ENCODE measurements at places on chromosomes 16 and 17. TPM values are rescaled to one million over a fixed set of nuclear protein-coding genes. Genes with fewer than 3 reads are reported as not detected.
A peak's percentile ranks its signal among the peaks of the same experiment; 100 is the strongest.

DNA sequence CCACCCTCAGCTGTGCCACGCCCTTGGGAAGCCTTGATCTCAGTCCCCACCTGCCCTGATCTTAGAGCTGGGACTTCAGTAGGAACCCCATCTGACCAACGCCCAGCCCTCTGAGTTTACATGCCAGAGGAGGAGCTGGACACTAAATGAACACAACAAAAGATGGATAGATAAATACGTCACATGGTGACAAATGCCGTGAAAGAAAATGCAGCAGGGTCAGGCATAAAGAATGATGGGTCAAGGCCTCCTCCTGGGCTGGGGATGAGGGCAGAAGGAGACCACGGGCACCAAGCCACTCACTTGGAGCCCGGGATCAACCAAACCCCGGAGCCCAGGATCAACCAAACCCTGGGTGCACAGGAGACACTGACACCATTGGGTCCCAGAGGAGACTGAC lies 354.9 kb downstream of the C16orf95 start:
- no peak for DNase-seq
- no peaks in the 10 kb centered on the region for H3K4me1 ChIP-seq
- peaks cover 86% of the 10 kb centered on the region for H3K27me3 ChIP-seq
- H3K4me3 ChIP-seq = no peak overlapping the region
- no peak overlapping the region for H3K27ac ChIP-seq

GRCh38 chr16:75482434-75483205 lies 12.6 kb downstream of the CHST6 start:
- H3K27ac ChIP-seq = no peak overlapping the region
- DNase-seq = no peak
- H3K4me1 ChIP-seq = peaks cover 28% of the 10 kb centered on the region

DNA sequence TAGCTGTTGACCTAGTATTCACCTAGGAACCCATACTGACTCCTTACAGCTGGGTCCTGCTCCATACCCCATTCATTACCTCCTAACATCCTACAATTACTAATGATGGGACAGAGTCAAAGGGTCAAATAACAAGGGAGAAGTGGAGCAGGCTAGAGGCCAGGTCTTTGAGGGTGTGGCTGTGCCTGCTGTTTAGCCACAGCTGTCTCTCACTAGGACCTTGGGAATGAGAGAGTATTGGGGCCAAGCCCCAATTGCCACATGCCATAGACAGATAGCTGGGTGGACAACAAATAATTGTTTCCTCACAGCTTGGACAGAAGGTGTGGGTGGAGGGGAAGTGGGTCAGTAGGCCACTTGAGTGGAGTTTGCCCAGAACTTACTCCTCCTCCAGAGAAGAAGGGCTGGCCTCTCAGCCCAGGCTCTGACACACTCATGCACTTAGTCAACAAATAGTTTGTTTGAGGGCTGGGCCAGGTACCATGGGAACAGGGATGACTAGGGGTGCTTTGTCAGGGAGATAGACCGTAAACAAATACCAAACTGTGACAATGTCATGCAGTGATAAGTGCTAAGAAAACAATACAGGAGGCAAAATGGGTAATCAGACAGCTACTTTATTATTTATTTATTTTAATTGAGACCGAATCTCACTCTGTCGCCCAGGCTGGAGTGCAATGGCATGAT lies 10.2 kb upstream of the CENPT start:
- no peak overlapping the region for H3K4me3 ChIP-seq
- peaks cover 12% of the 10 kb centered on the region for H3K36me3 ChIP-seq
- H3K27me3 ChIP-seq = no peaks in the 10 kb centered on the region
- H3K27ac ChIP-seq = peak overlapping the region; percentile 89
- H3K4me1 ChIP-seq = peaks cover 64% of the 10 kb centered on the region

- no peak overlapping the region for H3K27ac ChIP-seq
- H3K4me1 ChIP-seq = no peaks in the 10 kb centered on the region
- H3K4me3 ChIP-seq = no peak overlapping the region
- DNase-seq = no peak
Measured at GRCh38 chr16:25716186-25716585, 24.4 kb downstream of the HS3ST4 start.

DNA sequence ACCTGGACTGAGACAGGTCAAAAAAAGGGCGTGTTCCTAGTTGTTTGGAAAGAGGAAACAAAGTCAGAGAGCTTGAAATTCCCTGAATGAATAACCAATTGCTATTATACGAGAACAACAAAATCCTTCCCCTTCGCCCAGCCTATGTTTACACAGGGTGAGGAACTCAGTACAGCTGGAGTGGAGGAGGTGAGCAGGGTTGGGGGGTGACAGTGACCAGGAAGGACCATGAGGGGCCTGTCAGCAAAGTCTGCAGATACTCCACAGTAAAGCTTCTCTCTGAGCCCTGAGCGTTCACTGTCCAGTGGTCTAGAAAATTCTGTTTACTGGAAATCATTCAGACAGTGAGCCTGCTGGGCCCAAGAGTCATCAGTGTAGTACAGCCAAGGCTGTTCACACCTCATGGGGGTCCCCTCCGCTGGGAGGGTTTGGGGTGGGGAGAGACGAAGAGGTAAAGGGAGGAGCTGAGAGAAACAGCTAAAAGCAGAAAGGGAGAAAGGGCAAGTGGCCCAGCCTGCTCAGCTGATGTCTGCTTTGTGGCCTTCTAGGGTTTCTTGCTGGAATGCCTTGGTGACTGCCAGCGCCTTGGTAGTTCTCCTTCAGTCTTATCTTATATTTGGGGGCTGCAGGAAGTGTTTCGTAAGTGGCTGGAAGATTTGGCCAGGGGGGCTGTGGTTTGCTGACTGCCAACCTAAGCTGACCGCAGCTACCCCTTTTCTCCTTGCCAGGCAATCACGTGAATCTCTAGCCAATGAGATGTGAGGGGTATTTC lies 5.7 kb downstream of the DUSP3 start:
- peaks cover 69% of the 10 kb centered on the region for H3K4me1 ChIP-seq
- no peak overlapping the region for H3K4me3 ChIP-seq
- no peak for DNase-seq
- H3K27ac ChIP-seq = peak overlapping the region; percentile 81
- peaks cover 59% of the 10 kb centered on the region for H3K36me3 ChIP-seq

GRCh38 chr17:44536090-44536953 lies 21.0 kb upstream of the FZD2 start:
- H3K4me3 ChIP-seq = no peak overlapping the region
- peaks cover 16% of the 10 kb centered on the region for H3K4me1 ChIP-seq
- peaks cover 9% of the 10 kb centered on the region for H3K27me3 ChIP-seq
- H3K27ac ChIP-seq = no peak overlapping the region
- no peaks in the 10 kb centered on the region for H3K36me3 ChIP-seq
- DNase-seq = no peak

PYCARD gene
- total RNA-seq = 4.8 TPM

EMP2 gene
- total RNA-seq = 24.6 TPM

GRCh38 chr16:4976079-4976478 lies 17.9 kb downstream of the SEC14L5 start:
- no peak overlapping the region for H3K27ac ChIP-seq
- no peak overlapping the region for H3K4me3 ChIP-seq
- H3K4me1 ChIP-seq = peaks cover 23% of the 10 kb centered on the region
- no peaks in the 10 kb centered on the region for H3K36me3 ChIP-seq

OR1A1 gene
- total RNA-seq = not detected

IRX3 gene
- 16.4 TPM for total RNA-seq

DNA sequence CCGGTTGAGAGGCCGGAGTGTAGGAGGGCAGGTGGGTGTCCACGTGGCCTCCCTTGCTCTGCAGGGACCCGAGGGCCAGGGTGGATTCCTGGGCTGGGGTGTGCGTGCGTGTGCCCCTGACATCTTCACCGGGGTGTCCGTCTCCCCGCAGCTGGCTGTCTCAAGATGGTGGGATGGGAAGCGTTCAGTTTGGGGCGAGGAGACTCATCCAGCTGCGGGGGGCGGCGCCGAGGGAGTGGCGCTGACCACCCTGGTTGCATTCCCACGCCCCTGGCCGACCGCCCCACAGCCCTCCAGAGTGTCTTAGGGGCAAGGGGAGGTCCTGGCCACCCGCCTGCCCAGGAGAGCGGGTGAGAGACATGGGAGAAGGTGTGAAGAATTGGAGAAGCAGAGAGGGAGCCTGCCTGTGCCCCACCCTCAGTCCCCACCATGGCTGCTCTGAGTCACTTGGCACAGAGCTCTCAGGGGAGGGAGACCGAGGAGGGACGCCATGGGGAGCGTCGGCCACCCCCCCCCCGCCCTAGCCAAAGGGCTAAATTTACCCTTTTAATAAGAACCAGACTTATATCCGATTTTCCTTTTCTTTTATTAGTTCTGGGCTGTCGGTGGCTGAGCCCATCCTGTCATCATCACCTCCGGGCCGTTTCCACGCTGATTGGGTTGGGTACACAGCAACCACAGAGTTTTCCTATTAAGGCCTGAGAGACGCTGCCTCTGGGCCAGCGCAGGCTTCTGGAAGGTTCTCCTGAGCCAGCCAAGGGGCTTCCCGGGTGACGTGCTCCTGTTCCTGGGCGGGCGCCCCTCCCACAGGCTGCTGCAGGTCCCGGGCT lies 22.0 kb downstream of the BAHCC1 start:
- no peak overlapping the region for H3K27ac ChIP-seq
- H3K36me3 ChIP-seq = no peaks in the 10 kb centered on the region
- DNase-seq = no peak

DNA sequence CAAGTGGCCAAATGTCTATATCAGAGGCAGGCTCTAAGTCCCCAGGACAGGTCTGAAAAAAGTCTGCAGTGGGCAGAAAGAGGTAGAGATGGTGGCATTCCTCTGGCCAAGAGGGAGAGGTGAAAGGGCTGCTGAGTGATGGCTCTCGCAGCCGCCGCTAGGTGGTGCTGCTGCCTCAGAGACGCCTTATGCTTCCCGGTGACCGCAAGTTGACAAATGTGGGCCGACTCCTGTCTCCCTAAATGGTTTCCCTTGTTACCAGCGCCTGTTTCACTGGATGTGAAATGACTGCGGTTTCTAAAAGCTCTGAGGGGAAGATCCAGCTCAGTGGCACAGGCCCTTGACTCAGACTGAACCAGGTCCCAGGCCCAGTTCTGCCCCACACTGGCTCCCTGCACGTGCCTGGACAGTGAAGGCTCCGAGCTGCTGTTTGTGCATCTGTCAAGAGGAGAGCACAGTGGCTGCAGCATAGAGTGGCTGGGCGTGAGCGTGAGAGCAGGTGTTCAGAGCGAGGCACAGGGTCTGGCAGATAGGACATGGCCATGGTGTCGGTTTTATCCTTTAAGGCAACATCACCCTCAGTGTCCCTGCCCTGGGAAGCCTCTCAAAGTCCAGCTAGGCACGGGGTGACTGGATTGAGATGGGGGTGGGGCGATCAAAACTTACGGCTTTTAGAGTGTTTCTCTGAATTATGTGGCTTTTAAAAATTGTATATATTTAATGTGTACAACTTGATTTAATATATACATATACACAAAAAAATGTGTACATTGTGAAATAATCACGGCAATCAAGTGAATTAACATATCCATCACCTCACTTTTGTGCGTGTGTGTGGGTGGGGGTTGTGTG lies 19.9 kb downstream of the CLEC16A start:
- H3K4me3 ChIP-seq = no peak overlapping the region
- peak; percentile 74 for DNase-seq
- no peak overlapping the region for H3K27ac ChIP-seq
- peaks cover 14% of the 10 kb centered on the region for H3K4me1 ChIP-seq
- H3K27me3 ChIP-seq = no peaks in the 10 kb centered on the region

GRCh38 chr17:76353004-76353598 lies 615 bp downstream of the PRPSAP1 start:
- peaks cover 3% of the 10 kb centered on the region for H3K36me3 ChIP-seq
- no peaks in the 10 kb centered on the region for H3K27me3 ChIP-seq
- H3K4me3 ChIP-seq = peak overlapping the region; percentile 87

DNA sequence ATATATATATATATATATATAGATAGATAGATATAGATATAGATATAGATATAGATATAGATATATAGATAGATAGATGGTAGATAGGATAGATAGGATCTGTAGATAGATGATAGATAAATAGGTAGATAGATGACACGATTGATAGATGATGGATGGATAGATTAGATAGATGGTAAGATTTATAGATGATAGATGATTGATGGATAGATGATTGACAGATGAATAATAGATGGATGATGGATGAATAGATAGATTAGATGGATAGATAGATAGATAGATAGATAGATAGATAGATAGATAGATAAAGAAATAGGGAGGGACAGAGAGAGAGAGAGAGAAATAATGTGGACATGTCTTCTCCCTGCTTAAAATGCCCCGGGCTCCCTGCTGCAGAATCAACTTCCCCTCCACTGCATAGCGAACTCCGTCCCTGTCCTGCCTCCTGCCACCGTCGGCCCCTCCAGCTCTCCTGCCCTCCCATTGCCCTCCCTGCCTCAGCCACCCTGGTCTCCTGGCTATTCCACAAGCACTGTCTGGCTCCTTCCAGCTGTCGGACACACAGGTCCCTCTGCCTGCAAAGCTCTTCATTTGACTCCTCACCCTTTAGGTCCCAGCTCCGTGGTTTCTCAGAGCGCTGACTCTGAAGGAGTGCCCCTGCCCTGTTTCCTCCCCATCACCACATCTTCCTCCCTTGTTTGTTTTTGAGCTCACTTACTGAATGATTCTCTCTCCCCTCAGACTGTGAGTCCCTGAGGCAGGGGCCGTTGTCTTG lies 254.0 kb downstream of the KATNIP start:
- no peak for DNase-seq
- H3K36me3 ChIP-seq = no peaks in the 10 kb centered on the region
- no peak overlapping the region for H3K27ac ChIP-seq
- H3K4me3 ChIP-seq = no peak overlapping the region
- H3K4me1 ChIP-seq = no peaks in the 10 kb centered on the region

- H3K27ac ChIP-seq = no peak overlapping the region
- no peaks in the 10 kb centered on the region for H3K27me3 ChIP-seq
- no peak for DNase-seq
- H3K36me3 ChIP-seq = no peaks in the 10 kb centered on the region
- H3K4me3 ChIP-seq = no peak overlapping the region
Measured at GRCh38 chr17:34006126-34006525, 249.0 kb upstream of the CCL2 start.

GRCh38 chr17:42928714-42929496 lies 28.3 kb downstream of the G6PC1 start:
- peaks cover 38% of the 10 kb centered on the region for H3K4me1 ChIP-seq
- H3K36me3 ChIP-seq = no peaks in the 10 kb centered on the region
- H3K4me3 ChIP-seq = peak overlapping the region; percentile 55
- H3K27ac ChIP-seq = peak overlapping the region; percentile 83
- H3K27me3 ChIP-seq = no peaks in the 10 kb centered on the region

RFFL gene
- total RNA-seq = 24.3 TPM

DNA sequence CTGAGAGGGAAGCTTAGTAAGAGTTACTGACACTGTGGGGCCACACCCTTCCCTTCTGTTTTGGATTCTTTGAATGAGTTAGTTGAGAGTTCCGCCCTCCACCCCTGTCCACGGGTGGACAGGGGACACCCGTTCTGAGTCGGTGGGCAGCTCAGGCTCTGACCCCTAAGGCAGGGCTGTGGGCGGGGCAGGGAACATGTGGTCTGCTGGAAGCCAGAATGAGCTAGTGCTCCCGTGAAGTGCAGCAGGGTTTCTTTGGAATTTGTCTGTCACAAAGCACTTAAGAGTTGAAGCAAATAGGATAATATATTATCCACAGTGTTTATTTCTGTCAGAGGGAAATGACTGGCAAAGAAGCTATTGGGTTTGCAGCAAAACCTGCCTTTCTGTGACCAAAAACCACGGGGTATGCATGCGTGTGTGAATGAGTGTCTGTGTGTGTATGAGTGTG lies 90.1 kb downstream of the CLEC16A start:
- no peak for DNase-seq
- H3K27ac ChIP-seq = no peak overlapping the region
- H3K36me3 ChIP-seq = peaks cover 2% of the 10 kb centered on the region
- no peaks in the 10 kb centered on the region for H3K4me1 ChIP-seq

- DNase-seq = no peak
- H3K27me3 ChIP-seq = no peaks in the 10 kb centered on the region
- H3K27ac ChIP-seq = no peak overlapping the region
- no peak overlapping the region for H3K4me3 ChIP-seq
Measured at GRCh38 chr16:47965439-47965838, 190.4 kb downstream of the ABCC12 start.
